ENCODE measurements at places on chromosomes 16 and 17. TPM values are rescaled to one million over a fixed set of nuclear protein-coding genes. Genes with fewer than 3 reads are reported as not detected.

- no peak overlapping the region for H3K27ac ChIP-seq
- H3K36me3 ChIP-seq = no peaks in the 10 kb centered on the region
Observed at GRCh38 chr17:74185571-74186185, 17.8 kb upstream of the RPL38 start.

DNA sequence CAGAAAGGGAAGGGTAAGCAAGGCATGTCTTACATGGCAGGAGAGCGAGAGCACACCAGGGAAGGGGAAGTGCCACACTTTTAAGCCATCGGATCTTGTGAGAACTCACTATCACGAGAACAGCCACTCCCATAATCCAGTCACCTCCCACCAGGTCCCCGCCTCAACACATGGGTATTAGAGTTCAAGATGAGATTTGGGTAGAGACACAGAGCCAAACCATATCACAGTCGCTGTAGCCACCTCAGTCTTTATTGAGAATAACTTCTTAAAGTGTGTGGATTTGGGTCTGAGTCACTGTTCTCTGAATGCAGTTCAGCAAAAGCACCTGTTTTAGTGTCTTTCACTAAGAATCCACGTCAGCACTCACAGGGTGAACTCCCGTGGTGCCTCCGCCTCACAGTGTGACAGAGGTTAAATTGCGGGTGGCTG, 195.2 kb upstream of the CHMP6 start:
- peaks cover 36% of the 10 kb centered on the region for H3K4me1 ChIP-seq
- peak overlapping the region; percentile 21 for H3K27ac ChIP-seq
- no peaks in the 10 kb centered on the region for H3K27me3 ChIP-seq

DNA sequence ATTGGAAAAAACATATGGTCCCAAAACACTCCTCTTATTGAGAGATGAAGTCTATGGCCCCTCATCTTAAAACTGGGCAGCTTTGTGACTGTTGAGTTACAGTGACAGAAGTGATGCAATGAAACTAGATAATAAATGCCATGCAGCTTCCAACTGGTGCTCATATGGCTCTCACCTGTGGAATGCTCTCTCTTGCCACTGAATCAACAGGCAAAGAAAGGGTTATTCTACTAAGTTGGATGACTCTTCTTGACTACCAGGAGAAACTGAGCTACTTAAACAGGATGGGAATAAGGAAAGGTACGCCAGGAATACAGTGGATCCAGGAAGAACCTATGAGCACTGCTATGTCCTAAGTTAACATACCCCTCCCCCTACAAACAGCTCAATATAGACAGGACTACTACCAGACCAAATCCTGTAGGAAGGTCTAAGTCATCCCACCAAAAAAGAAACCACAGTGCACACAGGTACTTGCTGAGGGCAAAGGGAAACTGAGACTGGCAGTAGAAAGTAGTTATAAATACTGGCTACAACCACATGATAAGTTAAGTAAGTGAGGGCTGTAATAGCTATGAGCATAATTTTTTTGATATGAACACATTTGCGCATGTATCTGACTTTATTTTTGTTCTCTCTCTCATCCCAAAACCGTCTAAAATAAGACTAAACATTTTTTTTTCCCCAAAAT, 398.5 kb downstream of the ZFHX3 start:
- H3K27ac ChIP-seq = no peak overlapping the region
- H3K27me3 ChIP-seq = no peaks in the 10 kb centered on the region
- no peaks in the 10 kb centered on the region for H3K4me1 ChIP-seq
- H3K36me3 ChIP-seq = no peaks in the 10 kb centered on the region
- DNase-seq = no peak

- no peak for DNase-seq
- H3K27me3 ChIP-seq = peaks cover 5% of the 10 kb centered on the region
- no peak overlapping the region for H3K4me3 ChIP-seq
- no peaks in the 10 kb centered on the region for H3K36me3 ChIP-seq
- H3K4me1 ChIP-seq = peaks cover under 1% of the 10 kb centered on the region
Observed at GRCh38 chr17:50267074-50267841, 7.0 kb upstream of the TMEM92 start.

- no peak for DNase-seq
- no peaks in the 10 kb centered on the region for H3K4me1 ChIP-seq
- H3K36me3 ChIP-seq = no peaks in the 10 kb centered on the region
- H3K4me3 ChIP-seq = no peak overlapping the region
- no peak overlapping the region for H3K27ac ChIP-seq
Observed at GRCh38 chr17:45792995-45793755, 9.1 kb downstream of the CRHR1 start.

- no peaks in the 10 kb centered on the region for H3K27me3 ChIP-seq
- no peak overlapping the region for H3K4me3 ChIP-seq
- no peak for DNase-seq
- H3K4me1 ChIP-seq = peaks cover 22% of the 10 kb centered on the region
- H3K36me3 ChIP-seq = peaks cover 68% of the 10 kb centered on the region
Observed at GRCh38 chr16:1316033-1316405, 6.6 kb downstream of the UBE2I start.

- DNase-seq = no peak
- H3K36me3 ChIP-seq = peaks cover 66% of the 10 kb centered on the region
- no peaks in the 10 kb centered on the region for H3K27me3 ChIP-seq
- peak within 1 kb of the TSS; percentile 98 for H3K27ac ChIP-seq
- H3K4me1 ChIP-seq = peaks cover 54% of the 10 kb centered on the region
- peak within 1 kb of the TSS; percentile 92 for H3K4me3 ChIP-seq
Observed at GRCh38 chr16:29806099-29806579, at the start of gene MAZ. MAZ (plus strand) TSS chr16:29806529; CDS start chr16:29806702, 173 bp downstream.

DNA sequence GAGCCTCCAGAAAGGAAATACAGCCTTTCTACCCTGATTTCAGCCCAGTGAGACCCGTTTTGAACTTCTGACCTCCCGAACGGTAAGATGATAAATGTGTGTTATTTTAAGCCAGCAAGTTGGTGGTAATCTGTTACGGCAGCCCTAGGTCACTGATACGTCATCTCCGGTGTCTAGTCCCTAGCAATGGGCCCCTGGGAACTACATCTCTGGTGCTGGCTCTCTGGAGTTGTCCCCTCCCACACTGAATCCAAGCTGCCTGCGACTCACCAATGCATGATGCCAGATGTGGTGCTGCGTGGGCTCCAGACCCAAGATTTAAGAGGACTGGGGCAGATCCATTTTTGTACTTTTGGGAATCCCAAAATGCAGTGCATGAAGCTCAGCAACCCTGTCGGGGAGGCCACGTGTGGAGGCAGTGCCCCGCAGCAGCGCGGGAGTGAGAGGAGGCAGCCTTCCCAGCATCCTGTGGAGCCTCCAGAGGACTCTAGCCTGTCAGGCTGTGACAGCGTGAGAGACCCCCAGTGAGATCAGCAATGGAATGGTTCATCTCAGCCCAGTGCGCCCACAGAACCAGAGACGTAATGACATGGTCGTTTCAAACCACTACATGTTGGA, 43.6 kb upstream of the USP7 start:
- H3K27ac ChIP-seq = no peak overlapping the region
- H3K4me3 ChIP-seq = no peak overlapping the region

DNA sequence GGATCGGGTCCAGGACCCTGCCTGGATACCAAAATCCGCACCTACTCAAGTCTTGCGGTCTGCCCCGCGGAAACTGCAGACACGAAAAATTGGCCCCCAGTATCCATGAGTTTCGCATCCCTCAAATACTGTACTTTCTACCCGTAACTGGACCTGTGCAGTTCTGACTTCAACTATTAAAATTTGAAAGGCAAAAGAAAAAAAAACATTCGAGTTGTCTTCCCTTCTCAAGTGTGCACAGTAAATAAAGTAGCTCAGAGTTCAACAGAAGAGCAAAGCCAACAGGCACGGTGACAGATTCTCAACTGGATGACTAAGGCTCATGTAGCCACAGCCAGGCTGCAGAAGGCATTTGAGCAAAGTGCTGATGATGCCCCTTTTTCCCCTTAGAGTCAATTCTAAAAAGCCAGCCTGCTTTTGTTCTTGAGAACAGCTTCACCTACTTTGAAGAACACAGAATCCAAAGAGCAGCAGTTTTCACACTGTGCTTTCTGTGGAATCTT, 32.5 kb downstream of the MARF1 start:
- no peak overlapping the region for H3K27ac ChIP-seq
- no peaks in the 10 kb centered on the region for H3K27me3 ChIP-seq
- peaks cover 76% of the 10 kb centered on the region for H3K36me3 ChIP-seq
- no peak for DNase-seq

GRCh38 chr16:73717266-73717974, 579.2 kb upstream of the PSMD7 start:
- H3K36me3 ChIP-seq = no peaks in the 10 kb centered on the region
- DNase-seq = no peak
- H3K4me1 ChIP-seq = no peaks in the 10 kb centered on the region

GRCh38 chr17:71409137-71409536, 711.7 kb upstream of the SOX9 start:
- H3K27me3 ChIP-seq = no peaks in the 10 kb centered on the region
- H3K4me1 ChIP-seq = no peaks in the 10 kb centered on the region
- DNase-seq = no peak
- no peaks in the 10 kb centered on the region for H3K36me3 ChIP-seq

DNA sequence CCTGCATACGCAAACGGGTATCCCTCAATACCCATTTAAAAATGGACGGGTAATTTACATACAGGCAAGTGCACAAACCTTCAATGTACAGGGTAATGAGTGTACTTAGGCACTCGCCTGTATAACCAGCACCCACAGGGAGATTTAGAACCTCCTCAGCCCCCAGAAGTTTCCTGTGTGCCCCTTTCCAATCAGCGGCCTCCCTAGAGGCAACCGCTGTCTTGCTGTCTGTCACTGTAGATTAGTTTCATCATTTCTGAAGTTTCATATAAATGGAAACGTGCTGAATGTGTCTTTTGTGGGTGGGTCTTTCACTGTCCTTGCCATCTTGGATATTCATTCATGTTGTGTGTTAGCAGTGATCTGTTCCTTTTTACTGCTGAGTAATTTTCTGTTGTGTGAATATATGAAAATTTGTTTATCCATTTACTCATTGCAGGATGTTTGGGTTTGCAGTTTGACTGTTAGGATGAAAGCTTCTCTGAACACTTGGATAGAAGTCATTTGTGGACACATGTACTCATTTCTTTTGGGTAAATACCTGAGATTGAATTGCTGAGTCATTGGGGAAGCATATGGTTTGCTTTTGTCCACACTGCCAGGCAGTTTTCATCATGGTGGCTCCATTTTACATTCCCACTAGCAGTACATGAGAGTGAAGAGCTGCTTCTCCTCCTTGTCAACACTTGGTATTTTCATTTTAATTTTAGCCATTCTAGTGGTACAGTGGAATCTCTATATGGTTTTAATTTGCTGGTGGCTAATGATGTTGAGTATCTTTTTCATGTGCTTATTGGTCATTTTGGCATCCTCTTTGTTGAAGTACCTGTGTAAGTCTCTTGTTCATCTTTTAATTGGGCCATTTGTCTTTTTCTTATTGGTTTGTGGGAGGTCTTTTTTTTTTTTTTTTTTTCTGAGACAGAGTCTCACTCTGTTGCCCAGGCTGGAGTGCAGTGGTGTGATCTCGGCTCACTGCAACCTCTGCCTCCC, 2.1 kb upstream of the ADCY7 start:
- no peak overlapping the region for H3K4me3 ChIP-seq
- H3K36me3 ChIP-seq = peaks cover 48% of the 10 kb centered on the region
- peak overlapping the region; percentile 91 for H3K27ac ChIP-seq

The CSH1 gene
- total RNA-seq = not detected

The IL21R gene
- 29.2 TPM for total RNA-seq

The MPV17L gene
- total RNA-seq = not detected

The KRTAP2-2 gene
- total RNA-seq = not detected

The ODAD4 gene
- total RNA-seq = 1.7 TPM

The MSLN gene
- total RNA-seq = not detected

The DPEP1 gene
- total RNA-seq = not detected

The C17orf113 gene
- 0.05 TPM for total RNA-seq

The ASIC2 gene
- not detected for total RNA-seq

The ABCA6 gene
- 0.30 TPM for total RNA-seq
